Activated CD4-positive, CD25-positive, alpha-beta regulatory T cell (primary cell): ENCODE measurements at places on chromosomes 4 and X.

GRCh38 chr4:98996056-98996764 lies 689 bp downstream of the METAP1 start:
- no peak for DNase-seq

DNA sequence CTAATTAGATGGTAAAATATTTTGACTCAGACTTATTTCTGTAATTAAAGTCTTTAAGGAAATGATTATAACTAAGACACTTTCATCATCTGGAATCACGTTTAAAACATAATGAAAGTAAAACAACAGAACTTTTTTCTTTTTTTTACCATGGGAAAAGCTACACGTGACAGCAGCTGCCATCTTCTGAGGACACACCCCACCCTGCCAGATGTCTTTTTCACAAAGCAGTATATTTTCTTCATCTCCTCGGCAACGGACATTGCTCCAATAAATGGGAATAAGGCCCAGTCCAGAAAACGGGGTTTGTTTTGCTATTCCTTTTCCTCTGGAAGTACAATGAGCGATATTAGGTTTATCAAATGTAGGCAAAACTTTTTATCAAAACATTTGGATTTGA lies 17.5 kb downstream of the PRSS12 start:
- DNase-seq, result no peak

DNA sequence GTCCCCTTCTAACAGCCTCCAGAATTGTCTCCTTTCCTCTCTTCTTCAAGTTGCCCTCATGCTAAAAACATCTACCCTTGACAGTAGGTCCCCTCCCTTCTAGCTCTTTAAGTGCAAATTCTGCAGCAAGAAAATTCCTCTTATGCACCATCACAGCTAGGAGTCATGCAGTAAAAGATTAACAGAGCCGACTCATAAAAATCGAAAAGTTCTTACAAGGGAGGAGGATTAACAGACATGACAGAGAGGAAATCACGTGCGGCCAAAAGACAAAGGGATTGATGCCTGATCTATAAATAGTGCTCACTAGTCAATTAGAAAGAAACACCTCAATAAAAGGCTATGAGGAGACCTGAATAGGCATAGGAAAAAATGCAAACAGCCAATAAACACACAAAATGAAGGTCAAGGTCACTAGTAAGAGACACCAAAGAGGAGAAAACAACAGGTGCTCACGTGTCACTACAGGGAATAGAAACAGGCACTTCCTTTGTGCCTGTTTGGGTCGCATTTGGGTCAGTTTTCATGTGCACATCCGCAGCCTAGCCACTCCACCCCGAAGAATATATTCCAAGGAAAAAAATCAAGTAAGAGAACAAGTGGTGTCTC lies 3.4 kb downstream of the RNF212 start:
- no peak for DNase-seq

DNA sequence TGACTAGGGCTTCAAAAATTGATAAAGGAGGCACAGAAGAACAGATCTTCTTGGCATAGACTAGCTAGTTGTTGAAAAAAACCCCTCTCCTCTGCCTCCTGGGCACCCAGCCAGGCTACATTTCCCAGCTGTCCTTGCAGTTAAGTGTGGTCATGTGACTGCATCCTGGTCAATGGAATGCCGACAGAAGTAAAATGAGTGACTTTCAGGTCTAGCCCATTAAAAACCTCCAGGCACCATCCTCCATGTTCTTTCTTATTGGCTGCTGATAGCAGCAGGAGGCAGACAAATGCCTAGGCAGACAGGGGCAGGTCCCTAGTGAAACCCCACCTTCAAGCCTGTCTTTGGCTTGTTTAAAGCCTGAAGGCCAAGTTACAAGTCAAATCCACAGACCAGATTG lies 35.3 kb downstream of the ATXN3L start:
- no peak for DNase-seq

- DNase-seq, result no peak
Measured at GRCh38 chr4:84279678-84280077, 219.4 kb downstream of the NKX6-1 start.

- no peak for DNase-seq
Measured at GRCh38 chrX:30141966-30142365, 73.4 kb upstream of the MAGEB2 start.

DNA sequence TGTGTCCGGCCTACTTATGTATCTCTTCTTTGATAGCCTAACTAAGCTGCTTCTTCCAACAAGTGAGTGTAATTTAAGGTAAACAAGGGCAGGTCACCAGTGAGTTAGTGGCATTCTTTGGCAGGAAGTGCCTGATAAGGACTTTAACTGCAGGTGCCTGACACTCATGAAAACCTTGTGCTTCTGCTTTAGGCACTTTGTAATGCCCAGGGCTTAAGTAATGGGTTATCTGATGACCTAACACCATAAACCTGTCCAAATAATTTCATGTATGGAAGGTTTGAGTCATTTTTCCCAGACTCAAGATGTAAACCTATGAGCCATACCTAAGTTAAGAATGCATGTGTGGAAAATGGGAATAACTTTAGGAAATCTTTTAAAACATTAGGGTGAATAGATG lies 43.0 kb downstream of the BCOR start:
- no peak for DNase-seq

- DNase-seq, result no peak
Measured at GRCh38 chr4:124641715-124642381, 70.7 kb downstream of the ANKRD50 start.

DNA sequence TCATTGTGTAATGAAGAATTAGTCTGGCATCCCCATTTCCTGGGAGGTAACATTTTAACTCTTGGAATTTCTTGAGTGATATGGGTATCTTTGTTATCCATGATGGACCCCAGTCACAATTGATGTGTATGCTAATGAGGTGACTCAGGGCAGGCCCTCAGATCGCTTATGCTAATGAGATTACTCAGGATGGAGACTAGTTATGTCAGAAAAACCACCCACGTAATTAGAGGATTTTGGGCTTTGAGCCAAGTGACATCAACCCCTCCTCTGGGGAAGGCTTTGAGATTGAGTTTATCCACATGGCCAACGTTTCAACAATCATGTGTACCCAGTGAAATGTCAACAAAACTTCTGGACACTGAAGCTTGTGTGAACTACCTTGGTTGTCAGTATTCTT lies 772.7 kb downstream of the STPG2 start:
- no peak for DNase-seq

DNA sequence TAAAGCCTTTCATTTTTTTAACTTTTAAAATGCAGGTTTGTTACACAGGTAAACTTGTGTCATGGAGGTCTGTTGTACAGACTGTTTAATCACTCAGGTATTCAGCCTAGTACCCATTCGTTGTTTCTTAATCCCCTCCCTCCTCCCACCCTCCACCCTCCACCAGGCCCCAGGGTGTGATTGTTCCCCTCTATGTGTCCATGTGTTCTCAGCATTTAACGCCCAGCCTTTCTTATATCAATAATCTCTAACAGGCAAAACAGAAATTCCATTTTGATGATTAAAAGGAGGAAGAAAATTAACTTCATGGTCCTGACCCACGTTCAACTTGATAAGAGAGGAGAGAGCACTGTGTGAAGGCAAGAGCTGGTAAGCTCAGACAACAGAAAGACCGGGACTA lies 75.1 kb downstream of the TSPAN5 start:
- DNase-seq, result no peak

- no peak for DNase-seq
Measured at GRCh38 chr4:22045051-22045630, 96.6 kb upstream of the KCNIP4 start.

DNA sequence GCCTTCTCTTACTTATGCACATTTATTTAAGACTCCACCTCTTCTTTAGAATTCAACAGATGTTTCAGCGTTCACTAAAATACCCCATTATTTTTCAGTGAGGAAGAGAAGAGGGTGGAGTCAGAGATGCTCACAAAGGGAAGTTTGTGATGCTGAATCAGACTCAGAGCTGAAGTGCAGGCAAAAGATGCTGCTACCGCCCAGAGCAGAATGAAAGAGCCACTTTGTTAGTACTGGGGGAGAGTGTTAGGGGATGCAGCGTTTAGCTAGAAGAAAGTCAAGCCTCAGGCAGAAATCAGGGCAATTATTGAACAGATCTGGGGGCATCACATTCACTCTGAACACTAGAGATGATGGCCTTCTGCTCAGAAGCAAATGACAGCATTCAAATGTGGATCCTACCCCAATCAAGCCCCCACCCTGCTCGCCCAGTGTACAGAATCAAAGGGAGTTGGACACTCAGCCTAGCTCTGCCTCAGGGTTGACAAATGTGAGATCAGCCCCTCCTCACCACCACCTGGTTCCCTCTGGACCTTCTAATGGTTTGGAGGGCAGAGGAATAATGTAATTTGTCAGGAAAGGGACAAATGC lies 138.3 kb downstream of the UNC5C start:
- no peak for DNase-seq

DNA sequence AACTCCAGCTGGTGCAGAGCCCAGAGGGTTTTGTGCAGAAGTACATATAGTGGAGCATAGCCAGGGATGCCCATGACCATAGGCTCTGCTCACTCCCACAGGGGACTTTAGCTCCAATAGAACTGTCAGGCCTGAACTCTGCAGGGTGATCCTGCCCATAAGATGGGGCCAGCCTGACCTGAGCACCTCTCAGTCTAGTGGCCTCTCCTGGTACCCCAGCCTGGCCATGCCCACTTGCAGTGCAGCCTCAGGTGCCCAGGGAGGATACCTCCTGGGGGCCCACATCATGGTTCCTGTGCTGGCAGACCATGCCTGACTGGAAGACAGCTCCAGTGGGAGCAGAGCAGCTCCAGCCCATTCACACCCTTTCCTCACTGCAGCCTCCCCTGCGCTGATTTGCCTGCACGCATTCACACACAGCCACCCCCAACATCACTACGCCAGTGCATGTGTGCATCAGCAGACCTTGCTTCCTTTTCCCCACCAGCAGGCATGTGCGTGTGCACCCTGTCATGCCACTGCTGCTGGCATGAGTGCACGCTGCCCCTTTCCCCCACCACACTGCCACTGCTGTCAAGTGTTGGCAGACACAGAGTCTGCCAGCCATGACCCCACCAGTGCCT lies 53.0 kb upstream of the MMAA start:
- no peak for DNase-seq

DNA sequence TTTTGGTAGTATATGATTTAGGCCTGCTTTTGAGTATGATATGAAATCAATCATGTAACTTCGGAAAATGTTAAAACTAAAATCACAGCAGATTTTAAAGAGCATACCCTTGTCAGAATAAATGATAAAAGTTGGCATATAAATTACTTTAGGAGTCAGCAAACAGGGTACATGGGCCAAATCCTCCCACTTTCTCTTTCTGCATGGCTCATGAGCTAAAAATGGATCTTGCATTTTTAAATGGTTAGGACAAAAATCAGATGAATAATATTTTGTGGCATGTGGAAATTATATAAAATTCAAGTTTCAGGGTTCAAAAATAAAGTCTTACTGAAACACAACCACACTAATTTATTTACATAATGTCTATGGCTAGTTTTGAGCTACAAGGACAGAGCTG lies 214.9 kb downstream of the GASK1B start:
- no peak for DNase-seq

- no peak for DNase-seq
Measured at GRCh38 chr4:165324236-165324917, 3.1 kb upstream of the MSMO1 start.
